Glutamatergic neuron (in vitro differentiated cells): ENCODE measurements at places on chromosomes 11 and 22. TPM values are rescaled to one million over a fixed set of nuclear protein-coding genes. Genes with fewer than 3 reads are reported as not detected.
A peak's percentile ranks its signal among the peaks of the same experiment; 100 is the strongest.

DNA sequence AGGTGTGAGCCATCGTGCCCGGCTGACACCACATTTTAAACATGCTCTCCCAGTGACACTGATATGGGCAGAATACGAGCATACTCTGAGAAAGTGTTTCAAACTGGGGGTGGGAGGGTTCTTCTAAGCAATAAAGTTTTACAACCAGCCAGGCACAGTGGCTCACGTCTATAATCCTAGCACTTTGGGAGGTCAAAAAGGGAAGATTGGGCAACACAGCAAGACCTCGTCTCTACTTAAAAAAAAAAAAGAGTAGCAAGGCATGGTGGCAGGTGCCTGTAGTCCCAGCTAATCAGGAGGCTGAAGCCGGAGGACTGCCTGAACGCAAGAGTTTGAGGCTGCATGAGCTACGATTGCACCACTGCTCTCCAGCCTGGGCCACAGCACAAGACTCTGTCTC lies 2.2 kb downstream of the GANAB start:
- DNase-seq, result no peak
- no peak overlapping the region for H3K27ac ChIP-seq
- H3K36me3 ChIP-seq, result peaks cover 3% of the 10 kb centered on the region
- peaks cover 8% of the 10 kb centered on the region for H3K27me3 ChIP-seq
- peak overlapping the region; percentile 15 for H3K4me3 ChIP-seq

DNA sequence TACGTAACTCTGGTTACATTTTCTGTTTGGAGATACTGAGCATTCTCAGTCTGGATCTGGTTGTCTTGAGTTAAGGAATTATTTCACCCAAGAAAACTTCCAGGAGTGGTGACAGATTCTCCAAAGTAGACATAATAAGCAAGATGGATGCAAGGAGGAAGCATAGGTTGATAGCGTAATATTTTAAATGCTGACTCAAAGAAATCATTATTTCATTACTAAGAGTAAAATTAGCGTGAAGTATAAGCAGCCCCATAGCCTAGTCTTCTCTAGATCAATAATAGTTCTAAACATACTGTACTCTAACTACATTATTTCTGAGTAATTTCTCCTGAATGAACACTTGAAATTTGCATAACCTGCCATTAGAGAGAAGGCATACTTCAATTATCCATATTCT lies 57.5 kb upstream of the MS4A8 start:
- no peaks in the 10 kb centered on the region for H3K4me1 ChIP-seq
- H3K27me3 ChIP-seq, result peaks cover 2% of the 10 kb centered on the region
- H3K36me3 ChIP-seq, result no peaks in the 10 kb centered on the region
- no peak for DNase-seq

GRCh38 chr11:69613594-69613993 lies 27.4 kb upstream of the CCND1 start:
- peaks cover 8% of the 10 kb centered on the region for H3K36me3 ChIP-seq
- DNase-seq, result no peak
- H3K4me1 ChIP-seq, result peaks cover 10% of the 10 kb centered on the region
- H3K27me3 ChIP-seq, result peaks cover 2% of the 10 kb centered on the region

DNA sequence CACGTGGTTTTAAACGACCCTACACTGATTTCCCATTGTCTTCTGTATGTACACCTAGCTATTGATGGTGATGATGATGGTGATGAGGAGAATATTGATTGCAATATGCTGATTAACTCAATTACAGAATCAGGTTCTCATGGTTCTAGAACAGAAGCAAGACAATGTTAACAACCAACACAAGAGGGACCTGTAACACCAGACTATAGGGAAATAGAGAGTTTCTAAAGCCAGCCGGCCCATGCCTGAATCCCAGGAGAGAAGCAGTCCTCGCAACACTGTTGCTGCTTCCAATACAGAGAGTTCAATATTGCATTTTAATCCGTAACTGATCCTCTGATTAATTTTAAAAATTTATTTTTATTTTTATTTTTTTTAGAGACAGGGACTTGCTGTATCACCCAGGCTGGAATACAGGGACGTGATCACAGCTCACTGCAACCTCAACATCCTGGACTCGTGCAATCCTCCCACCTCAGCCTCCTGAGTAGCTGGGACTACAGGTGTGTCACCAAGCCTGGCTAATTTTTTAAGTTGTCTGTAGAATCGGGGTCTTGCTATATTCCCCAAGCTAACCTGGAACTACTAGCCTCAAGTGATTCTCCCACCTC lies 22.2 kb upstream of the UBASH3B start:
- no peaks in the 10 kb centered on the region for H3K36me3 ChIP-seq
- H3K27me3 ChIP-seq, result no peaks in the 10 kb centered on the region
- H3K4me1 ChIP-seq, result peaks cover 3% of the 10 kb centered on the region
- no peak overlapping the region for H3K27ac ChIP-seq
- DNase-seq, result peak; percentile 42
- no peak overlapping the region for H3K4me3 ChIP-seq

The ROBO4 gene
- total RNA-seq, result not detected

The ARVCF gene
- 119 TPM for total RNA-seq

The MUC5AC gene
- total RNA-seq, result not detected
